NK-92 treated with Interleukin-12 subunit alpha and Interleukin-12 subunit beta, amount 100 ng/mL, for 24 hours (cell line): ENCODE measurements at places on chromosomes 16 and 17.

DNA sequence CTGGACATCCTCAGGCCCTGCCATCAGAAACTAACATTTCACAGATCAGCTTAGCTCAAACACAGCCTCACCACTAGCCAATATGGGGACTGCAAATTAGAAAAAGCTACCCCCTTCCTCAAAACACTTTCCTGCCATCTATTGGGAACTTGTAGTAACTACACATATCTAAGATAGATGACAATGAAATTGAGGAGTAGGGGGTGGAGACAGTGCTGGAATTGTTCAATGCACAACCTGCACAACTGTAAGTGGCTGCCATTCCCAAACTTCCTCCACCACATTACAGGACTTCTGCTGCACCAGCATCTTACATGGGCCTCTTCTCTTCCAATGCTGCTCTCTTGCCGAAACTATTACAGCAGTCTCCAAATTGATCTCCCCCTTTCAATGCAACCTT, 21.9 kb downstream of the AIPL1 start:
- no peak for DNase-seq

DNA sequence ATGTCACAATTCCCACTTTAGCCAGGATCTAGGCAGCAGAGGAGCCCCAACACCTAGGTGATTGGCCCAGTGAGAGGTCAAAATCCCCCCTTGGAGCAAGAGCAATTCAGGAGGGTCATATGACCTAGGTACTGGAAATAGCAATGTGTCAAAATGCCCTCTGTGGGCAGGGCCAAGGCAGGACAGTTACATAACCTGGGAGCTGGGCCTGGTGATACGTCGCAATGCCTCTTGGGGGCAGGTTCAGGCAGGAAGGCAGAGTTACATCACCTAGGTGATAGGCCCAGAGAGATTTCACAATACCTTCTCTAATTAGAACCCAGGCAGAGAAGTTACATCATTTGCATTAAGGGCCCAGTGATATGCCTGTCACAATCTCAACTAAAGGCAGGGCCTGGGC, 1906.3 kb downstream of the TP53TG3F start:
- DNase-seq: no peak

DNA sequence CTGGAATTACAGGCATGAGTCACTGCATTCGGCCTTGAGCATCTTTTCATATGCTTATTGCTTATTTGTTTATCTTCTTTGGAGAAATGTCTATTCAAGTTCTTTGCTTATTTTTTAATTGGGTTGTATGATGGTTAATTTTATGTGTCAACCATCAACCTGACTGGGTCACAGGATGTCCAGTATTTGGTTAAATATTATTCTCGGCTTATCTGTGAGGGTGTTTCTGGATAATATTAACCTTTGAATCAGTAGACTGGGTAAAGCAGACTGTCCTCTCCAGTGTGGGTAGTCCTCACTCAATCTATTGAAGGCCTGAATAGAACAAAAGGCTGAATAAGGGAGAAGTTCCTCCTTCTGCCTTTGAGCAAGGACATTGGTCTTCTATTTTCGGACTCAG, 142.0 kb downstream of the SSH2 start:
- no peak for DNase-seq

GRCh38 chr16:84876873-84877606, 57.3 kb downstream of the CRISPLD2 start:
- DNase-seq: no peak

- DNase-seq: peak; percentile 83
These were observed at the start of gene FOXK2 for GRCh38 chr17:82518826-82519810. Gene FOXK2 (plus strand): TSS chr17:82519732. CDS start chr17:82519889, 157 bp downstream.

DNA sequence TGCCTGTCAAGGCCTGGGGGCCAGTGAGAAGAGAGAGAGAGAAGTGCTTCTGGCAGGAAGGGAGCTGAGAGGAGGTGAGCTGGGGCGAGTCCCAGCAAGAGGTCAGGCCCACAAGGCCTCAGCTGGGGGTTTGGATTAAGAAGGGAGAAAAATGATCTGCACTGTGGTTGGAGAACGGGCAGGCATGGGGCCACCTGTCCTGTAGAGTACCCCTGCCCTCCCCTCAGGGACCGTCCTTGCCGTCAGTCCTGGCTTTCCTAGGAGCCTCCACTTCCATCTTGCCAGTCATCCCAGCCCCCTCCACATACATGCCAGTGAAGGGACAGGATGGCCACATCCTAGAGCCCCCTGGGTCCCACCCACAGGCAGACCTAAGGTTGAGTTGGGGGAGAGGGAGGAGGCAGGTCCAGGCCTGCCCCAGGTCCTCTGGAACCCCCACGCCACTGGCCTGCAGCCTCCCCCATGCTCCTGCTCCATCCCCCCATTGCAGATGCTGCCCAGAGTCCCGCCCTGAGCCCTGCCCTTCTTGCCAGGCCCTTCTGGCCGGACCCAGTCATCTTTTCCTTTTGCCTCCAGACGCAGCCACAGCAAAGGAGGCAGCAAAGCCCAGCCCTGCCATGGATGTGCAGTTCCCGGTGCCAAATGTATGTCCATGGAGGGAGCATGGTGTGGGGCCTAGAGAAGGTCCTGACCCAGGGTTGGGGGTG, 18.9 kb downstream of the KATNB1 start:
- DNase-seq: no peak

DNA sequence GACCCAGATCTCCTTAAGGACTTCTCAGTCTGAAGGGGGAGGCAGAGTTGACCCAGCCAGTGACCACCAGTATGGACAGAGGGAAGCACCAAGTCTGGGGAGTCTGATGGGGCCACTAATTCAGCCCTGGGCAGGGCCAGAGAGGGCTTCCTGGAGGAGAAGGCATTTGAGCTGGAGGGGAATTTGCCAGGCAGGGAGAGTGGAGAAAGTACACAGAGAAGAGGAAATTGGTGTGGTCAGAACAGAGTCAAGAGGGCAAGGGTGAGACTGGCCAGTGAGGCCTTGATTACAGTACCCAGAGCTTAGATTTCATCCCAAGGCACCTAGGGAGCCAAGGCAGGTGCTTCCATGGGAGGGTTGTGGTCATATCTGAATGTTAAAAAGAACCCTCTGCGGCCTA, 36.3 kb downstream of the MYO15A start:
- DNase-seq: no peak

DNA sequence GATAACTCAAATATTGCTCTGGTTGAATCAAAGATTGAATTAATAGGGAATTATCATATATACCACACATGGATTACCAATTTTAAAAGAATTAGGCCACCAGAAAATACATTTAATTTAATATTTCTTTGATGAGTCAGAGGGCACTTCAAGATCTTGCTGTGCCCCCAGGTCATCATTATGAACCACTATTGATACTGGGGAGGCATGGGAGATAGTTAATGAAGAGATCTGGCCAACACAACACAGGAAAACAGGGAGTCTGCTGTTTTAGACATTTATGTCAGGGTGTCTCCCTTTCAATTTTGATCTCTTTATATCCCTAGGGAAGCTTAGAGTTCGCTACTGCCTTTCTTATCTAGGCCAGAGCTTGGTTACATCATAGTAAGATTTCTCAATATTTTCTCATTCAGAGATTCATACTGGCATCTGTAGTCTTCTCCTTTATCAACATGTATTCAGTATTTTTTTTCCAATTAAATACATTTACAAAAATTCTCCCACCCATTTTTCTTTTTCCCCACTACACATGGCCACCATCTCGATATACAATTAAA, 158.3 kb upstream of the ZFHX3 start:
- no peak for DNase-seq
